ENCODE measurements at places on chromosomes 1 and 21.

DNA sequence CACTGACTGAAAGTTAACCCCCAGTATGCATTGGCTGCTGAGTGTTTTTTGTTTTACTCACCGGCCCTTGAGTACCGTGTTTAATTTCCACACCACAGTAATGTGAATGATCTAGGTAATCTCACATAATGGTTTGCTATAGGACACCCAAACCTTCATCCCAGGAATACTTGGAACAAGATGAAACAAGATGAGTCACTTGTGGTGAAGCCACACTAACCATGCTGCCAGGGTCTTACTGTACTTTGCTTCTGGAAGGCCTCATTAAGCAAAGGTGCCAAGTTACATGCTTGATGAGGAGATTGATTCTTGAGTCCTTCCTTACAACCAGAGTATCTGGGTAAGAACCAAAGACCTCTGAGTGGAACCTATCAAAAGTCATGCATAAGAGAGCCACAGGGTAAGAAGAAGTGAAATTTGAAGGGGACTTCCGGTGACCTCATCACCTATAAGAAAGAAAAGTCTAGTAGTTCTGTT lies 163.3 kb downstream of the NRIP1 start:
- no peak for DNase-seq

DNA sequence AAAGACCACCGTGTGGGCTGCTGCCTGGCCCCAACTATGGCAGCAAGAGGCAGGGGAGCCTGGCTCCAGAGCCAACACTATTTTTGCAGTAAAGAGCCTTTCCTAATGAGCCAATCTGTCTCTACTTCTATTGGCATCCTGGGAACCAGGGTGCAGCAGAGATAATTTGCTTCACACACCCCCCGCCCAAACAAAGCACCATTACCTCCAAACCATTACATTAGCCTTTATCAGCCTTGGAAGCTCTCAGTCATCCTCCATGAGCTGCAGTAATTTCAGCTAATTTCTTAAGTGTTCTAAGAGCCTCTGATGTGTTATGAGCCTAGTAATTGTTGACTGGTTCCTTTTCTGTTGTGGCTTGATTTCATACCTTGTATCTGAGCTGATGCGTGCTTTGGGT lies 21.6 kb downstream of the ARMH1 start:
- DNase-seq = no peak

DNA sequence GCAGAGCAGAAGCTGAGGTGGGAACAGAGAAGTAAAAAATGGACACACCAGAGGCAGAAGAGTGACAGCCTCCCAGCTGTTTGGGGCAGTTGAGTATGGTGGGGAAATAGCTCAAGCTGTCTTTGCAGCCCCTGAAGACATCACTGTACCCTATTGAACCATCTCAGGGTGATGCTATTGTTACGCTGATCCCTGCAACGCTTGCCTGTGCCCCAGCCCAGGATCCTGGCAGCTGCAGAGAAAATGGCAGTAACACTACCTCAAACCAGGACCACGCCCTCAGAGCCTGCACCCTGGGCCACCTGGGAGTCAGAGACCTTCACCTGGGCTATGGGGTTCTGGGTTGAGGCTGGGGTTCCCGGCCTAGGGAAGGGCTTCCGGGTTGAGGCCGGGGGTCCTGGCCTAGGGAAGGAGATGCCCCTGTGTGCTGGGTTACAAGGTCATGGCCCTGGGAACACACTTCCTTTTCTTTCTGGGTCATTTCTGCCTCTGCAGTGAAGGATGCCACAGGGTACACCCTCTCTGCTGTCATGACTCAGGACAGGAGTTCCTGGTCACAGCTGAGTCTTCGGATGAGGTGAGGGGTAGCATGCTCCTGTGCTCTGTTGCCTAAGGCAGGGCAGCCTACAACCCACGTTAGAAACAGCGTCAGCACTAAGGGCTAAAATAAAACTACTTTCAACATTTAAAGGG lies 11.6 kb downstream of the BSND start:
- no peak for DNase-seq

GRCh38 chr21:29115899-29116298 lies 14.5 kb upstream of the MAP3K7CL start:
- no peak for DNase-seq

- no peak for DNase-seq
Measured at GRCh38 chr1:222950892-222951291, 136.1 kb downstream of the DISP1 start.

GRCh38 chr1:45883658-45884057 lies 80.2 kb downstream of the MAST2 start:
- no peak for DNase-seq

DNA sequence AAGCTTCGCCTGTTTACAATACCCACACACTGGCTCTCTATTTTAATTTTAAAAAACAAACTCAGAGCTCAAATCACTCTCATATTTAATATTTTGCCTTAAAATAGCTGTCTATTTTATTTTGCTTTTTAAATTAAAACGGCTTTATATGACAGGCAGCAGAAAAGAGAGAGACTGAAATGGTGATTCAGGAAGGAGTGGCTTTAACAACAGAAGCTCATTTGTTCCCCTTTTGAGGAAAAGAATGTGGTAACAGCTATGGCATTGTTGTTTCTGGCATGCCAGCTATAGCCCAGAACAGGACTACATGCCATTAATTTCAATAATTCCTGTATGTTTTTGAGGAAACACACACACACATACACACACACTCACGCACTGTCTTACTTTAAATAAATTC lies 234.2 kb upstream of the PTBP2 start:
- no peak for DNase-seq

- DNase-seq = no peak
Measured at GRCh38 chr21:39726133-39726532, 18.9 kb upstream of the IGSF5 start.

- no peak for DNase-seq
Measured at GRCh38 chr1:11841245-11842153, 6.1 kb downstream of the NPPA start.

- no peak for DNase-seq
Measured at GRCh38 chr1:32454726-32455125, 10.1 kb upstream of the ZBTB8B start.

DNA sequence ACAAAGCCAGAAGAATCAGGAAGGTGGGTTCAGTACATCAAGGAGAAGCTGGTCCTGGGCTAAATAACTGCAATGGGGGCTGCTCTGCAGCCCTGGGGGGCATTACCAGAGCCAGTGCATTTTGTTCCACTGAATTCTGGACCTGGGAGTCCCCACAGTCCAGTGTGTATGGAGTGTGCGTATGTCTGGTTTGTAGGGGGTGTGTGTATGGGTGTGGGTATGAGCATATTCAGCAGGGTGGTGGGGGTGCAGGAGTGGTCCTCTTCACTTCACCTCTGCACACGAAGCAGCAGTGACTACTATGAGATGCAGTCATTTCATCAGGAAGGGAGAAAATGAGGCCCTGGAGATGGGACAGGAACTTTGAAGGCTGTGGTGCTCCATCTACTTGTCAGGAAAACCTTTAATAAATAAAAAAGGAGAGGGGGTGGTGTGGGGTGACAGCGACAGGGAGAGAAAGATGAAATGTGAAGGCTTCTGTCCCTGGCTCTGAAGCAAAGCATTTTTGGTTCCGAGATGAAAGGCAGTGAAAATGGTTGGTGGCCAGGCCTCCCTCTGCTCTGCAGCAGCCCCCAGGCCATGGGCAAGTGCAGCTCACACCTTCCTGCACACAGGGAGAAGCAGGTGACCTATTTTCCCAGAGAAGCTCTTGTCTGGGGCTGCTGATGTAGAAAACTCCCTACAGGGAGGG lies 121.5 kb upstream of the CACHD1 start:
- no peak for DNase-seq

DNA sequence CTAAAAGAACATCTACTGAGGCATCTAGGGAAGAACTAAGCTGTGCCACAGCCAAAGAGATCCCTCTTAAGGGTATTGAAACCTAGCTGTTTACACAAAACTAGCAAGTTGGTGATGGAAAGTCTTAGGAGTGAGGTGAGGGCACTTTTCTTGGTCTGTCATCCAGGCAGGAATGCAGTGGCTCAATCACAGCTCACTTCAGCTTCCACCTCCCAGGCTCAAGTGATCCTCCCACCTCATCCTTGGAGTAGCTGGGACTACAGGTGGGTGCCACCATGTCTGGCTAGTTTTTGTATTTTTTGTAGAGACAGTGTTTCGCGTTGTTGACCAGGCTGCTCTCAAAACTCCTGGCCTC lies 2.4 kb downstream of the PLEKHO1 start:
- DNase-seq = no peak

- DNase-seq = no peak
Measured at GRCh38 chr1:19080721-19081120, 124.2 kb upstream of the IFFO2 start.

DNA sequence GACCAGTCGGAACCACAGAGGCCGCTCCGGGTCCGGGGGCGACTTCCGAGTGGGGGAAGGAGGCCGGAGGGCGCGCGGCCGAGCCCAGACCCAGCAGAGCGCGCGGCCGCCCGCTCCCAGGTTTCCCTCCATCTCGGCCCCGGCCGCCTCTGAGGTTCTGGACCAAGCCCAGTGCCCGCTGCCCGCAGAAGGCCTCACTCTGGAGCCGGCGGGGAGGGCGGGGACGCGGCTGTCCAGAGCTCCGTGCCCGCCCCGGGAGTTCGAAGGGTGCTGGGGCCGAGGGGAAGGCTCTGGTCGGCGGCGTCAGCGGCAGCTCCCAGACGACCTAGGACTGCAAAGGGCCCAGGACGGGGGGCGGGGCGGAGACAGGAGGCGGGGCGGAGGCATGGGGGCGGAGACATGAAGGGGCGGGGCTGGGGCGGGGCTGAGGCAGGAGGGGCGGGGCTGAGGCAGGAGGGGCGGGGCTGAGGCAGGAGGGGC lies 48.0 kb upstream of the SLC19A1 start:
- DNase-seq = peak; percentile 68

DNA sequence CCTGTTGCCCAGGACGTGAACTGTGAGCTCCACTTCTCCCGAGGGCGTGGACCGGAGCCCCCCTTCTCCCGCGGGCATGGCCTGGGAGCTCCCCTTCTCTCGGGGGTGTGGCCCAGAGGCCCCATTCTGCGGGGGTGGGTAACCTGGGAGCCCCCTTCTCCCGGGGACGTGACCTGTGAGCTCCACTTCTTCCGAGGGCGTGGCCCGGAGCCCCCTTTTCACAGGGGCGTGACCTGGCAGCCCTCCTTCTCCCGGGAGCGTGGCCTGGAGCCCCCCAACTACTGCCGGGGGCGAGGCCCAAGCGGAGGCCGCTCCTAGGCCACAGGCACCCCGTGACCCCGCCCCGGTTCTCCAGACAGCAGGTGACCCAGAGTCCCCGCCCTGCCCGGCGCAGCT lies 320 bp downstream of the C1orf174 start:
- DNase-seq = no peak

DNA sequence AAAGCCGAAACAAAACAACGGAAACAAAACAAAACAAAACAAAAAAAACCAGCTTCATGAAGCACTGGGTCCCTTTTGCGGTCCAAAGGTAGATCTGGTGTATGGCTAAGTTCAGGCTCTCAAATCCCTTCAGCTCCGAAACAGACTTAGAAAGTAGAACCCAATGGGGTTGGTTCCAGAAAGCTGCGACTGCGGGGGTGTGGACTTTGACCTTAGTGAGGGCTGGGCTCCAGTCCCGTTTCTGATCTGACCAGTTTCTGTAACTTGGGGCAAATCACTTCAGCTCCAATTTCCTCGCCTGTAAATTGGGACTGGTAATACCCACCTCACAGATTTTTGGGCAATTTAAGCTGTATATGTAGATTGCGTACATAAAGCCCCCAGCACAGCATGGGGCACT lies 105.2 kb downstream of the ZSCAN20 start:
- DNase-seq = no peak

DNA sequence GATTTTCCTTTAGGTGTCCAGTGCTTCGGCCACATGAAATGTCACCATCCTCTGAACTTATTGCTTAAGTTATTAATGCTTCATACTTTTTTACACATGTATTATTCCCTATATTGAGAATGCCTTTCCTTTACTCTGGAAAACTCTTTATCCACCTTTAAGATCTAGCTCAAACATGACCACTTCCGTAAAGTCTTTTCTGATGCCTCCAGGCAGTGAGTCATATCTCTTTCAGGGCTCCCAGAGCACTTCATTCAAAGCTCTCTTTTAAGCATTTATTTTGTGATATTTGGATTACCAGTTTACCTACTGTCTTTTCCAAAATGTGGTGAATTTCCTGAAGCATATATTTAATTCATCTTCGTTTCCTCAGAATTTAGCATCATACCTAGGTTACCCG lies 178.9 kb downstream of the HS2ST1 start:
- no peak for DNase-seq

DNA sequence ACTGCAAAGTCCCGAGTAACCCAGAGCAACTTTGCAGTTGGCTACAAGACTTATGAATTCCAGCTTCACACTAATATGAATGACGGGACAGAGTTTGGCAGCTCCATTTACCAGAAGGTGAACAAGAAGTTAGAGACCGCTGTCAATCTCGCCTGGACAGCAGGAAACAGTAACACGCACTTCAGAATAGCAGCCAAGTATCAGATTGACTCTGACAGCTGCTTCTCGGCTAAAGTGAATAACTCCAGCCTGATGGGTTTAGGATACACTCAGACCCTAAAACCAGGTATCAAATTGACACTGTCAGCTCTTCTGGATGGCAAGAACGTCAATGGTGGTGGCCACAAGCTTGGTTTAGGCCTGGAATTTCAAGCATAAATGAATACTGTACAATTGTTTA lies 66.8 kb downstream of the ACBD6 start:
- DNase-seq = no peak

DNA sequence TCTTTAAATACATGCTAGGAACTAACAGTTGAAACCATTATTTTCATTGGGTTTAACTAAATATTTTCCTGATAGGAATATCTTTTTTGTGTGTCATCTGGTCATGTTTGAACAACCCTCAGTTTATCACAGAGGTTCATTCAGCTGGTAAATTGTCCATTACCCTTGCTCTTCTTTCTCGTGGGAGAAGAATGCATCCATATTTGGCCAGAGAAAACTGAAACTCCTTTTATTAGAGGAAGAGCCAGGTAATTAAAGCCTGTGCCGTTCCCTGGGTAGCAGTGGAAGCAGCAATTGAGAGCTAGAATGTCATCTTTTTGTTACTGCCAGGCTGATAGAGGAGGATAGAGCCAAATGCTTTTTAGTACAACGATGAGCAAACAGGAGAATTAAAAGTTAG lies 587.2 kb upstream of the ZRANB2 start:
- DNase-seq = no peak

- no peak for DNase-seq
Measured at GRCh38 chr1:47510282-47510811, 72.5 kb downstream of the FOXD2 start.

DNA sequence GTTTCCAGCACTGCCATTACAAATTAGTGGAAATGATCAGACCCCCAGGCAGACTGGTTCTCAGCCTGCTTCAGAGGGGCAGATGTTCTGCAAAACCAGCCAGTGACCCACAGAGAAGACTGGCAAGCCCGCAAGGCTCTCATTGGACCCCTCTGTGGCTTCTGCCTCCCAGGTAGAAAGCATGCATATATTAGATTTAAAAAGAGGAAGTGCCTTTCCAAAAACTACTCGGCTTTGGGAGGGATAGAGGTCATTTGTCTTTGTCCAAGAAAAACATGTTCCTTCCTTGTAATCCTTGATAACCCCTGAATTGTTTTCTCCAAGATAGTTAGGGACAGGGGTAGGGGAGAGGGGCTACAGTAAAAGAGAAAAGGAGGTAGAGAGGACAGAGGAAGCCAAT lies 11.8 kb downstream of the HIVEP3 start:
- no peak for DNase-seq

GRCh38 chr21:21236996-21237395 lies 238.8 kb downstream of the NCAM2 start:
- DNase-seq = no peak

- no peak for DNase-seq
Measured at GRCh38 chr1:17883136-17883535, 128.0 kb downstream of the ACTL8 start.

GRCh38 chr1:2595261-2595811 lies 8.8 kb downstream of the PRXL2B start:
- DNase-seq = no peak
